ENCODE measurements at places on chromosomes 7 and 10.

- DNase-seq, result no peak
These were observed 55.7 kb downstream of the ANKMY2 start for GRCh38 chr7:16589881-16590280.

GRCh38 chr7:17651863-17652385 lies 288.4 kb downstream of the SNX13 start:
- DNase-seq, result no peak

DNA sequence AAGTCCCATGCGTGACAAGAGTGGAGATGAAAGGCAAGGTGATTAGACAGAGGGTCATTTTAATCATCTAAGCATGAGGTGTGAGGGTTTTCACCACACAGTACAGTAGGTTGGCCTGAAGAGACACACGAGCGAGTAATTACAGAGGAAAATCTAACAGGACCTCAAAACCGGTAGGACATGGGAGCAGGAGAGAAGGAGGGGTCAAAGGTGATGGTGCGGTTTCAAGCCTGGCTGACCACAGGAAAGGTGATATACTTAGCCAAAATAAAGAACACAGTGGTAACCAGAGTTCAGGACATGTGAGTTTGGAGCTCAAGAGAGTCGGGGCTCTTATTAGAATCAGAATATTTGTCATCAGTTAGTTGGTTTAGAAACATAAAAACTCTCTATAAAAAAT lies 20.0 kb downstream of the GLI3 start:
- no peak for DNase-seq

- peak; percentile 72 for DNase-seq
These were observed 2.4 kb upstream of the EGR2 start for GRCh38 chr10:62818426-62819011.

DNA sequence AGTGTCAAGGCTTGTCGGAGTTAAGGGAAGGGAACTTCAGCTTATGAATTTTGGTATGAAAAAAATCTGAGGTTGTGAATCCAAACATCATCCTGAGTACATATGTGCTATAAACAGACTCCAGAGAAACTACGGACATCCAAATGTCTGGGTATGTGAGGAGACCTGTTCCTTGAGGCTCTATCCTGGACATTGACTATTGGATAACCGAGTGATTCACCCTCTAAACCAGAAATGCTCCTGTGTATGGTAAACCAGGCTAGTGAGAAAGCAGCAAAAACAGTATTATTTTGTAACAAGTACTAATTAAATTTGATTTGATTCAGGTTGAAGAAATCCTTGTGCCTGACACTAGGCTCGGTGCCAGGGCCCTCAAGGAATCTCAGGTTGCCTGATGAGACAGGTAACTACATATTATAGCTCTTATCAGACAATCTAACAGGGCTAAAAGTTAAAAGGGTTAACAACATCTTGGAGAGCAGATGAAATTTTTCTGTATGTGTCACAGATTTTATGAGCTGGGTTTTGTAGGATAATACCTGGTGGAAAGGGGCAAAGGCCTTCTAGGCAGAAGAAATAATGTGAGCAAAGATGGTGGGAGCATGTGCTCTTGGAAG lies 10.4 kb upstream of the STOX1 start:
- DNase-seq, result no peak

- DNase-seq, result no peak
These were observed 519.1 kb upstream of the AKR1E2 start for GRCh38 chr10:4306871-4307270.

GRCh38 chr7:19589446-19589845 lies 119.4 kb downstream of the POLR1F start:
- no peak for DNase-seq

DNA sequence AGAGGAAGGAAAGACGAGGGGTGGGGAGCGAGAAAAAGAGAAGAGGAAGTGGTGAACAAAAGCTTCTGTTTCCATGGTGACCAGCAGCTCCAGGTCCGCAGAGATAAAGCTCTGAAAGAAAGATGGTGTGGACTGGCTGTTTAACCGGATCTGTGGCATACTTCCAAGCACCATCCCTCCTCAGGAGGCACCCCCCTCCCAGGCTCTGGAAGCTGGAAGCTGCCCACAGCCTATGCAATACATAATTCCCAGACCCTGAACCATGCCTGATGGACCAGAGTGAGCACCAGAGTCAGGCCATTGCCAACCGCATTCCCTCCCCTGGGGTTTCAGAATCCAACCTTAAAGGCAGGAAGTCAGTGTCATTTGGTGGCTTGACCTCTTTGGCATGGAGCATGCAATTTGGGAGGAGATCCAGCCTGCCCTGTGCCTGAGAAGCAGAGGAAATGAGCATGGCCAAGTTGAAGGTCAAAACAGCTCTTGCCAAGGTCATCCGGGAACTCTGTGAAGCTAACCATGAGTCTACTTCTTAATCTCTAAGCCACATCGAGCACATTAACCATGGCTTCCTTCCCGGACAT lies 22.2 kb upstream of the CPXM2 start:
- DNase-seq, result peak; percentile 25

- no peak for DNase-seq
These were observed 161.4 kb downstream of the ATE1 start for GRCh38 chr10:121766426-121766825.

DNA sequence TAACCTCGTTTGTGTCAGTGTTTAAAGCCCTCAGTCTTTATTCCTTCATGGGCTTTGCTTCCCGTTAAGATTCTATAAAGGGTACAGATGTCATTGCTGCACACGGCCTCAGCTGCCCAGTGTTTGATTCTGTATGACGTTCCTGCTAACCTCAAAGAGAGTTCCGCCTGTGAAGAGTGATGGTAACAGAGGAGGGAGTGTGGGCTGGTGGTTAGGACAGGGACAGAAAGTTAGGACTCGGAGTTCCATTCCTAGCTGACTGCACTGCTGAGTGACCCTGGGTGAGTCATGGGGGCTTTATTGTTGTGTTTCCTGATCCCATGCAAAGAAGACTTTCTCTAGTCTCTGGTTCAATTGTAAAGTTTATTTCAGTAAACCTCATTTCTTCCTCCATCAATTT lies 227.1 kb downstream of the DYNC1I1 start:
- DNase-seq, result no peak

DNA sequence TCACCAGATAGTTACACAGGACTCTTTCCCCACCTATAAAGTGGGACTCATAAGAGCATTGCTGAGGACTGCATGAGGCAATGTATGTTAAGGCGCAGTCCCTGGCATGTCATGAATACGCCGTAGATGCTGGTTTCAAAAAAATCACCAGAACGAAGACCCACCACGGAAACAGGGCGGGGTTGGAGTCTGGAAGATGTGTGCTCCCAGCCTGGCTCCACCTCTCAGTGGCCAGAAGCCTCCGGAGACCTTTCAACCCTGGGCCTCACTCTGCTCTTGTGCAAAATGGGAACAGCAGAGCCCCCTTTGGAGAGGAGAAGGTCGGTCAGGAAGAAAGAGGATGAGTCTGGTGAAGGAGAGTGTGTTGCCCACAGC lies 12.4 kb upstream of the ZMIZ1 start:
- no peak for DNase-seq

GRCh38 chr10:99850021-99850766 lies 67.8 kb downstream of the ABCC2 start:
- DNase-seq, result no peak

DNA sequence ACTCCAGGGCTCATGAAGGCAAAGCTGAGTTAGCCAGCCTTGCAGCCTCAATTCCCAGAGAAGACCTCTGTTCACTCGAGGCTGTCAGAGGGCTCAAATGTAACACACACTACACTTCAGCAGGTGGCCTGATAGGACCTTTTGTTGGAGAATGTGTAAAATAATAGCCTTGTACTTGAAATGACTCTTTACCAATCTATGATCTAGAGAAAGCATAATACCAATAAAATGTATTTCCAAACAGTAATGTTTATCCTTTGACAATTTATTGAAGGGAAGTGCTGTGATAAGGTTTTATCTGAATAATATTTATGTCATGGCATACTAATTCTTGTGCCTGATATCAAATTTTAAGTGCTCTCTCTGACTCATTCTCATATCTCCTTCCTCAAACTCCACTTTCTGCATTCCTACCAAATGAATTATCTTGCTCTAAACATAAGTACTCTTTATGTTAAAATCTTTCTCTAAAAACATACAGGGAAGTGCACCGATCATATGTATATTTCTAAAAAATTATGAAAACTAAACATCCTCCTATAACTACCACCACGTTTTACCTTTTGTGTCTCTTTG lies 20.9 kb downstream of the CYP3A7 start:
- no peak for DNase-seq

DNA sequence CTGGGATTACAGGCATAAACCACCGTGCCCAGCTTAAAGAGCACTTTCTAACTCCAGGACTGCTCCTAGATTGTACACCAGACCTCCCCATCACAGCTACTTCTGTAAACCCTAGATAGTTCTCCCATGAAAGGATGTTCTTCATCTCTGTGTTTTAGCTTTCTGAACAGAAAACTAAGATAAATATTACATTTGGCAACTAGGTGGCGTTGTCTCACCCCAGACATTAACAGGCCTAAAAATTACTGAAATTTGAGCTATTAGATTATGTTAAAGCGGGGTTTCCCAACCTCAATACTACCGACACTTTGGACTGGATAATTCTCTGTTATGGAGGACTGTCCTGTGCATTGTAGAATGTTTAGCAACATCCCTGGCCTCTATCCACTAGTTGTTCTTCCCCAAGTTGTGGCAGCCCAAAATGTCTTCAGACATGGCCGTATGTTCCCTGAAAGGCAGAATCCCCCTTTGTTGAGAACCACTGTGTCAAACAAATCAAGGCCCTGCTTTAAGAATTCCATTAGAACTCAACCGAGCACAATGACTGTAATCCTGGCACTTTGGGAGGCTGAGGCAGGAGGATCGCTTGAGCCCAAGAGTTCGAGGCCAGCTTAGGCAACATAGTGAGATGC lies 19.1 kb downstream of the ATOH7 start:
- DNase-seq, result peak; percentile 34

GRCh38 chr10:74909670-74910069 lies 83.3 kb downstream of the KAT6B start:
- DNase-seq, result no peak

GRCh38 chr7:13115157-13115772 lies 427.8 kb downstream of the ARL4A start:
- no peak for DNase-seq

DNA sequence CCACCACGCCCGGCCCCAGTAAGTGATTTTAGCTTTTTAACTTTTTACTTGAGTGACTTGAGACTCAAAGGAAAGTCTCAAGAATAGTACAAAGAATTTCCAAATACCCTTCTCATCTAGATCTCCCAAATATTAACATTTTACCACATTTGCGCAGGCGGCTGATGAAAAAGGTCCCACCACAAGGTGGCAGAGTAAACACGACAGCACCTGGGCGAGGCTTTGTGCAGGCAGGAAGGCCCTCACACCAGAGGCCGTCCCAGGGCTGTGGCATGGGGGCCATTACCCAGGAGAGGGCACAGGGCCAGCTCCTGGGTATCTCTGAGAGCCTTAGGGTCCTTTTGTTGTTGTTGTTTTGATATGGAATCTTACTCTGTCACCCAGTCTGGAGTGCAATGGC lies 50.0 kb upstream of the WIPI2 start:
- peak; percentile 52 for DNase-seq

GRCh38 chr7:70093205-70093904 lies 495.1 kb downstream of the AUTS2 start:
- no peak for DNase-seq

DNA sequence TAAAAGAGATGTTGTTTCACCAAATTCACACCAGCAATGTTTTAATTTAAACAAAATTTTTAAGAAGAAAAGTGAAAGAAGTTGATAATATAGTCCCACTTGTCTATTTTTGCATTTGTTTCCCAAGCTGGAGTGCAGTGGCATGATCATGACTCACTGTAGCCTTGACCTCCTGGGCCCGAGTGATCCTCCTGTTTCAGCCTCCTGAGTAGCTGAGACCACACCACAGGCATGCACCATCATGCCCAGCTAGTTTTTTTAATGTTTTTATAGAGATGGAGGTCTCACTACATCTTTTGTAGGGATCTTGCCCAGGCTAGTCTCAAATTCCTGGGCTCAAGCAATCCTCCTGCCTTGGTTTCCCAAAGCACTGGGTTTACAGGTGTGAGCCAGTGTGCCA lies 14.1 kb upstream of the NDUFA5 start:
- DNase-seq, result no peak

- no peak for DNase-seq
These were observed 108.7 kb upstream of the KMT2C start for GRCh38 chr7:152544481-152544927.

- no peak for DNase-seq
These were observed 143.1 kb downstream of the ARID5B start for GRCh38 chr10:62044566-62044965.

DNA sequence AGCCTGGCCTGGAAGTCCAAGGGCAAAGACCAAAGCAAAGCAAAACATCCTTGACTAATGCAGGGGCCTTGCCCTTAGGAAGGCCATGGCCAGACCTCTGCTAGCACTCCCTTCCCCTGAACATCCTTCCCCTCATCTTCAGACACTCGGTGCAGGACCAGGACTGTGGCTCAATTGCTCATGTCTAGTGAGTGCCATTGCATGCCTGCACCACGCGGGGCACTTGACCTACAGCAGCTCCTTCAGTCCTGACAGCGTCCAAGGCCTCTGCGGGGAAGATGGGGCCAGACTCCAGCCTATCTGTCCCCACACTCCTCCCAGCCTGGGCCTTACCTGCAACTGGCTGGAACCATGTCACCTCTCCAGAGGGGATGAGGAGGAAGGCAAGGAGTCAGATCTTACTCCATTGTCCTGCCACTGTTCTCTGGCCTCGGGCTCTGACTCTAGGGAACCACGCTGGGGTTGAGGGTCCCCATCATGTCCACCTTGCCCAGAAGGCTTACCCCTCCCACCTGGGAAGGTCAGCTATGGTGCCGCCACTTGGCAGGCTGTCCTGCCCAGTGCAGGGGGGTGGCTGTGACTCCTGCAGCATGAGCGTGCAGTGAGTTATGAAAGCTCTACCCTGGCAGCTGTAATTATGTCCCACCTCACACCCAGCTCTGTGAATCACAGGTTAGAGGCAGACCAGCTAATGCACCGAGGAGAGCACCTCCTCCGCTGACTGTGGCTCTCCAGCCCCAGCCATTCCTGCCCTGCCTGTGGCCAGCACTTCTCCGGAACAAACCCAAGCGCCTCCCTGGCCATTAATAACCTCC lies 16.1 kb downstream of the DRGX start:
- DNase-seq, result no peak

- no peak for DNase-seq
These were observed 464.4 kb downstream of the TCERG1L start for GRCh38 chr10:130847170-130847569.

DNA sequence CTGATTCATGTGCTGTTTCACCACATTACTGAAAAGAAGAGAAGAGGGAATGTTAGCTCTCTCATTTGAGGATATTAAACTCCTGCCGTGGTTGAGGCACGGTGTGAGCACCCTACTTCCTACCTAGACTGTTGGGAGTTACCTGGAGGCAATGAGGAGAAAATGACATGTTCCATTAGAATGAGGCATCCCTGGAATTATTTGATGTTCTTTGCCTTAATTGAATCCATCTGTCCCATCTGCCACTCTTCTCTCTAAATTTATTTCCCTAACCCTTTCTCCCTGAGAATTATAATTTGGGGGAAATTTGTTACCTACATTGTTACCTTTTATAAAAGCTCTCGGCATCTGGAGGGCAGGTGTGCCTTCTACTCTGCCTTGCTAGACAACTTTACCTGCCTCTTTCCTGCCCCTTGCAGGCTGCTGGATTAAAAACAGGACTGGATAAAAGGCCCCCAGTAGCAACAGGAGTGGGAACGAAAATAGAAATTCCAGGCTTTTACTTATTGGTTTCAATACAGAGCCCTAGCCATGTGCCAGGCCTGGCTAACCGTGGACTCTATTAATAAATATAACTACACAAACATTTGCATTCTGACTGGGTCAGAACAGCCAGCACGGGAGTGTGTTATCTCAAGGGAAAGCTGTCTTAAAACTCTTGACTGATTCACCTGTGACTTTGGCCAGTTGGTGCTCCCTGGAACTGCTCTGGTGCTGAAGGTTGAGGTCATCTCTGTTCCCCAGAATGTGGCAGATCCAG lies 4.4 kb upstream of the ATXN7L1 start:
- no peak for DNase-seq

Data from GM20000 (cell line).